ENCODE measurements at places on chromosomes 12 and 14. TPM values are rescaled to one million over a fixed set of nuclear protein-coding genes. Genes with fewer than 3 reads are reported as not detected.

Gene RTL1
- total RNA-seq, result not detected

Gene NEDD1
- total RNA-seq, result 24.9 TPM

Gene EP400
- total RNA-seq, result 8.0 TPM

Gene RASSF8
- 50.6 TPM for total RNA-seq

Gene KRT83
- total RNA-seq, result not detected

Gene B4GALNT3
- not detected for total RNA-seq

Gene FOXG1
- total RNA-seq, result not detected

Gene RIMKLB
- 13.0 TPM for total RNA-seq

Gene DHH
- total RNA-seq, result under 0.01 TPM

Gene KRT72
- total RNA-seq, result not detected

Gene SERPINA3
- 7.2 TPM for total RNA-seq

Gene CDK2
- total RNA-seq, result 14.6 TPM

Gene DBX2
- total RNA-seq, result not detected

Gene PTCSC3
- total RNA-seq, result not detected

Gene PTPN21
- total RNA-seq, result 9.2 TPM

Gene KRT6A
- total RNA-seq, result not detected

Gene MARK3
- total RNA-seq, result 93.7 TPM

Gene ZNF26
- total RNA-seq, result 9.4 TPM

Gene CCDC177
- total RNA-seq, result not detected

Gene NFYB
- total RNA-seq, result 48.0 TPM

Gene ASCL1
- not detected for total RNA-seq

Gene AMN
- under 0.01 TPM for total RNA-seq

Gene TMEM229B
- 0.77 TPM for total RNA-seq

Gene SOX5
- 16.4 TPM for total RNA-seq

Gene SCNN1A
- total RNA-seq, result 0.26 TPM

Gene PRKAB1
- total RNA-seq, result 14.6 TPM

Gene CHGA
- not detected for total RNA-seq

Gene PLA2G1B
- total RNA-seq, result not detected

Gene MLH3
- 53.8 TPM for total RNA-seq

Gene NPFF
- not detected for total RNA-seq

Gene MGP
- 2.0 TPM for total RNA-seq

Gene TMTC1
- 222 TPM for total RNA-seq

Gene TBX3
- total RNA-seq, result 66.4 TPM

Gene KRT79
- total RNA-seq, result not detected

Gene IL31
- total RNA-seq, result not detected

Gene CPNE6
- not detected for total RNA-seq

Gene TAPBPL
- 6.2 TPM for total RNA-seq

Gene CCDC196
- not detected for total RNA-seq

Gene C1R
- total RNA-seq, result 650 TPM

Gene CD163
- 0.26 TPM for total RNA-seq

Gene CNTN1
- total RNA-seq, result 0.26 TPM

Gene PROX2
- total RNA-seq, result not detected

Gene ATF7IP
- total RNA-seq, result 14.1 TPM

Gene FICD
- 8.6 TPM for total RNA-seq

Gene GLTP
- total RNA-seq, result 51.2 TPM

Gene ESPL1
- total RNA-seq, result 0.26 TPM

Gene SLC4A8
- 3.3 TPM for total RNA-seq

Gene GALNT8
- under 0.01 TPM for total RNA-seq

Gene KRT75
- total RNA-seq, result not detected

Gene MANSC4
- 0.17 TPM for total RNA-seq

Gene ERBB3
- total RNA-seq, result 0.66 TPM

Gene CLEC12A
- not detected for total RNA-seq

Gene MGAT4C
- total RNA-seq, result under 0.01 TPM

Gene DNAH10
- total RNA-seq, result 0.33 TPM

Gene FBLN5
- 33.4 TPM for total RNA-seq

Gene PLEKHG7
- not detected for total RNA-seq

Gene TAS2R42
- total RNA-seq, result not detected

Gene HOXC6
- 0.17 TPM for total RNA-seq

Gene VASH1
- 4.5 TPM for total RNA-seq

Gene OAS2
- total RNA-seq, result 2.3 TPM
